NCI-H524 (cell line): ENCODE measurements at places on chromosomes 3 and 15.

DNA sequence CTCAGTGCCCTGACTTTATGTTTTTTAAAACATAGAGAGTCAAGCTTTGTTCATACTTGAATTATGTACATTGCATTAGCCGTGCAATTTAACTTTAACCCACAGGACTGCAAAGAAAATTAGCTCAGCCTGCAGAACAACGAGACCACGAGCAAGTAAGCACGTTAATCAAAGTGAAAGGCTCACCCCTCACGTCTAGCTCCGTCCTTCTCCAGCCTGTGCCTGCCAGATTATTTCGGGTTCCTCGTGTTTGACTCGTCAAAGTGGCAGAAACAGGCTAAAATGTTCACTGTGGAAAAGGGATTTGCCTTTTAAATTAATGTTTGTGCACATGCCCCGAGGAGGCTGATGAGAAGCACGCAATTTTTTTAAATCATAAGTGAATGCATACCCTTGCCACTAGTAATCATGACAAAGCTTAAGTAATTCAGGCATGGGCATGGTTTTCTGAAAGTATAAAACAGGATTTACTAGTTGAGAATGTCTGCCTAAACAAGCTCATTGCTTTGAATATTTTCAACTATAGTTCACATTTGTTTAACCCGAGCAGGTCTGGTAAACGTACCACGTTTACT lies 15.3 kb downstream of the ZBTB38 start:
- no peak for DNase-seq

DNA sequence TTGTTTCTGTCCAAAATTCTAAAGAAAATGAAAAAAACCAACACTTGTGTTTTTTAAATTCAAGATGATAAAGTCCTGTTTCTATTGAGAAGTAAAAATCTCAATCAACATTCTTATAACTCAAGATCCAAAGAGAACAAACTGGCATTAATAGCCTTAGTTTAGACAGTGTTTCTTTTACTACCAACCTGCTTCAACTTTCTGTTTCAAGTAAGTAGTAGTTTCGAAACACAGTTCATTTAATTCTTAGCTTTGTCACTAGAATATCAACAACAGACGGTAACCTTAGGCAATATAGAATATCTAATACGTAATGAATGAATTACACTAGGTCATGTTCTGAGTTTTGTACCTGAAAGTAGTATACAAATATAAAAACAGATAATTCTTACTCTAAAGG lies 23.7 kb downstream of the CIP2A start:
- DNase-seq = no peak

- DNase-seq = peak; percentile 27
These were observed 178.8 kb upstream of the STAC start for GRCh38 chr3:36201546-36201945.

- DNase-seq = no peak
These were observed 13.7 kb downstream of the FOXB1 start for GRCh38 chr15:60017538-60018520.

DNA sequence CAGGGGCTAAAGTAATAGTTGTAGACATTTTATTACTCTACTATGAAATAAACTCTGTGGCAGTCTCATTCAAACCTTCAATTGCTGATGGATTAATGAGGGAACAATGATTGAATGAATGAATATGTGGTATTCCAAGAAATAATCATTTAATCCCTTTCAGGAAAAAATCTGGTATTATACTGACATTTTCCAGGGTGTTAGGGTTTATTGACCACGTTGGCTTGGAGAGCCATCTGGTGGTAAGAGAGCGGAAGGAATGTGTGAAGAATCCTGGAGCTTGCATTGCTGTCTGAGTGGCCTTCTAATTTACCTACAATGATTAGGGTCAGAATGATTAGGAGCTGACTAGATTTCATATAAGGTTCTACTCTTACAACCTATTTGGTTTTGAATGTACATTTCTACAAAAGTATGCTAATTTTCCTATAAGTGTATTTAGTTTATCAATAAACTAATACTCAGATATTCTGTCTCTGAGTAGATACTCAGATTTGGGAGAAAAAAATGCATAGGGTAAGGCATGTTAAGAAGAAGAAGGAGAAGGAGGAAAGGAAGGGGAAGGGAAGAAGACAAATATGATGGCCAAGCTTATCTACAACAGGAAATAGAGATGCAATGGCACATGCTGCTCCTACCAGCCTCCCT lies 249.9 kb downstream of the ROBO1 start:
- DNase-seq = peak; percentile 24

- DNase-seq = no peak
These were observed 675 bp downstream of the PSMD6 start for GRCh38 chr3:64022451-64023186.

- DNase-seq = no peak
These were observed 90.4 kb upstream of the SLC2A2 start for GRCh38 chr3:171116824-171117395.

DNA sequence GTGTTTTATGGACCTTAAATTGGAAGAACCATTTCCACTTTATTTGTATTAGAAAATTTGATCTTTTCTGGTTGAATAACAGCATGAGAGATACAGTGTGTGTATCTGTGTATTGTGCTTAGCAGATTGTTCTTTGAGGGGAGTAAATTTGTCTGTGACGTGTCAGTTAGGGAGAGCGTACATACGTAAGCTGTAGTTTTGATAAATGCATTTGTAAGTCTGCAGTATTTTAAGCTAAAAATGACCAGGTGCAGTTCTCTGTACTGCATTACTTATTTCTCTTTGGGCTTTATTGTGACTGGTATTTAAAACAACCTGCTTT lies 264.8 kb downstream of the ROBO2 start:
- DNase-seq = peak; percentile 27

DNA sequence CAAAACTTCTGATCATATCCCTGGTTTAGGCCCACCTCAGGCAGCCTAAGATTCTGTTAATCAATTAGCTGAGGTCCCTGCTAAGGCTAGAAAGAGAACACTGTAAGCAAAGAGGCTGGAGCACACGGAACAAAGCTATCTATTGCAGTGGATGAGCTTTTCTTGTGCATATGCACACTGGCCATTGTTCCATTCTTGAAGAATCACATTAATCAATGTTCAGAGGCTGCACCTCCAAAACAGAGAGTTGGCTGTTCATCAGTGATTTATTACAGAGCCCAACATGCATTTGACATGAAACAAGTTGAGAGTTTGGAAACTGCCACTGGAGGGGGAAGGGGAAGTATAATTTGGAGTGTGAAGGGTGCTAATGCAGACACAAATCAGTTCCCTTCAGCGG lies 873.0 kb downstream of the ROBO1 start:
- no peak for DNase-seq
